Bronchial smooth muscle cell (primary cell): ENCODE measurements at places on chromosomes 6 and 20. TPM values are rescaled to one million over a fixed set of nuclear protein-coding genes. Genes with fewer than 3 reads are reported as not detected.

RAET1G gene
- total RNA-seq: 6.1 and 10.5 TPM in 2 replicates

LINC00237 gene
- not detected in 2 replicates for total RNA-seq

LPA gene
- not detected in 2 replicates for total RNA-seq

CLIC5 gene
- total RNA-seq: not detected in 2 replicates

IL17A gene
- not detected in 2 replicates for total RNA-seq

GCLC gene
- 22.3 and 22.7 TPM in 2 replicates for total RNA-seq

SRSF12 gene
- total RNA-seq: not detected in 2 replicates
